Hypothalamus (tissue), 51 donors: ENCODE measurements at places on chromosomes 7 and 10.
A peak's percentile ranks its signal among the peaks of the same experiment; 100 is the strongest.

DNA sequence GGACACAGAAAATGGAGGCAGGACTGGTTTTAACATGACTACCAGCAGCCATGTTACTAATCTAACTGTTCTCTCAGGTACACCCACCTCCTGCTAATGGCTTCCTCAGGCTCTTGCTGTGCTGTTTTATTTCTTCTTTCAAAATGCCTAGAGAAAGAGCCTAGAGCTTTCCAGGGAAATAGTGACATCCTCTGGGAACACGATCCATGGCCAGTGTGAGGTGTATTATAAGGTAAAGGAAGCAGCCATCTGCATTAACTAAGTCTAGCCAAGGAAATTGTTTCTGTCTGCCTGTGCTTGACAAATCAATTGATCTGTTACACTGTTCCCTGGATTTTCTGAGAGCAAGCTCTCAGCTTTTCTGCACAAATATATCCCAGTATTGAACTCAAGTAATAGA is 42.2 kb upstream of the AOAH start:
- no peak for DNase-seq

GRCh38 chr10:52951824-52952223 is 179.2 kb upstream of the MBL2 start:
- no peak for DNase-seq

DNA sequence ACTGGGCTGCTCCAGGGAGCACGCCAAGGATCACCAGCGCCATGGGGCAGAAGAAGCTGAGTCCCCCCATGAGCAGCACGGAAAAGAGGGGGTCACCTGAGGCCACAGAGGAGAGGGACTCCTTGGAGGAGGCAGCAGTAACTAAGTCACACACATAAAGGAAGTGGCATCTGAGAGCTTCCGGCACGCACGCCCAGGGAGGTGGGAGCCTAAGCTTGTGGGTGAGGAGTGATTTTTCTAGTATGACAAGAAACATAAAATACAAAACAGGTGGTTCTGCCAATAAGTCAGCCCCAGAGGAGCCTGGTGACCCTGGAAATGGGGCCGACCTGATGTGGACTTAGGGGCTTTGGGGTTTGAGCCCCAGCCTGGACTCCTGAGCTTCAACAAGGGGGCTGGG is 60.8 kb downstream of the CARD11 start:
- no peak for DNase-seq

GRCh38 chr7:69764147-69764546 is 165.9 kb downstream of the AUTS2 start:
- no peak for DNase-seq

- no peak for DNase-seq
Measured at GRCh38 chr10:35907548-35907947, 265.5 kb upstream of the FZD8 start.

DNA sequence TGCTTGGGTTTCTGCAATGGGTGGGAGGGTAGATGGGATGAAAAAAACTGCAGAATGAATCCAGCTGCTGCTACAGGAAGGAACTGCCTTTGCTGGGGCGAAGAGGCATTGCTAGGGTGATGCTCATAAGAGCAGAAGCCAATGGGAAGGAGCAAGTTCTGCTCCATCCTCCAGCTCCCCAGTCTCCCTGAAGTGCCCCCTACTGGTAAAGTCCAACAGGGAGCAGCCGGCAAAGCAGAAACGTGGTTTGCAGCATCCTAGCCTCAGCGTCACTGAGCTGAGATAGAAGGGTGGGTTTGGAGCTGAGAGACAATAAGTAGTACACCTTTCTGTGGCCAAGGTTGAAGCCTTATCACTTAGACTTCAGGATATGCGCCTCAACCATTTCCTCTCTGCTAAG is 220.5 kb downstream of the CCSER2 start:
- no peak for DNase-seq

GRCh38 chr10:5774987-5775620 is 38.1 kb downstream of the GDI2 start:
- no peak for DNase-seq

GRCh38 chr10:79403441-79404230 is 41.8 kb downstream of the ZCCHC24 start:
- no peak for DNase-seq

DNA sequence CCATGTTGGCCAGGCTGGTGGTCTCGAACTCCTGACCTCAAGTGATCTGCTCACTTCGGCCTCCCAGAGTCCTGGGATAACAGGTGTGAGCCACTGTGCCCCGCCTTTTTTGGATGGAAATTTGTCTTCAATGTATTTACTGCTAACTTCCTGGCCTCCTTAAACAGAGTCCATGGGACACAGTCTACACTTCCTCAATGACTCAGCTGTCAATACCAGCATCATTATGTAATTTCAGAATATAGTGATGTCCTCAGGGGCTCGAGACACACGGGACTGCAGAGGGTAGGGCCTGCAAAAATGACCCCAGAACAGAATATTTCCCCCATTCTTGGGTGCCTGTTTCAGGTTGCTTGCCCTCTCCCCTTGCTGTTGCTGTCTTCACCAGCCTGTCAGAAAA is 31.1 kb downstream of the CAMK2G start:
- no peak for DNase-seq

DNA sequence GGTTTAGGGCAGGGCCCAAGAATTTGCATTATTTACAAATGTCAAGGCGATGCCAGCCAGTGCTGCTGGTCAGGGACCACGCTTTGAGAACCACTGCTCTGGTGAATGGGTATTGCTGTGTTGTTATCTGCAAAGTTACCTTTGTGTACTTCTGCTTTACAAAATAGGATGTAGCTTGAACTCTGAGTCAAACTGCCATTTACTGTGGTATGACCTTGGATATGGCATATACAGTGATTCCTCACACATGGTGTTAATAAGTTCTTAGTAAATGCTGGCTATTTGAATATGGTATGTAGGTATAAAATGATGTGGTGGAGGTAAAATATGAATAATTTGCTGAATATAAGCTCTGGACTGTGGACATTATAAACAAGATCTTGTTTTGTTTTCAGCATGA is 148.9 kb downstream of the AUTS2 start:
- no peak for DNase-seq

DNA sequence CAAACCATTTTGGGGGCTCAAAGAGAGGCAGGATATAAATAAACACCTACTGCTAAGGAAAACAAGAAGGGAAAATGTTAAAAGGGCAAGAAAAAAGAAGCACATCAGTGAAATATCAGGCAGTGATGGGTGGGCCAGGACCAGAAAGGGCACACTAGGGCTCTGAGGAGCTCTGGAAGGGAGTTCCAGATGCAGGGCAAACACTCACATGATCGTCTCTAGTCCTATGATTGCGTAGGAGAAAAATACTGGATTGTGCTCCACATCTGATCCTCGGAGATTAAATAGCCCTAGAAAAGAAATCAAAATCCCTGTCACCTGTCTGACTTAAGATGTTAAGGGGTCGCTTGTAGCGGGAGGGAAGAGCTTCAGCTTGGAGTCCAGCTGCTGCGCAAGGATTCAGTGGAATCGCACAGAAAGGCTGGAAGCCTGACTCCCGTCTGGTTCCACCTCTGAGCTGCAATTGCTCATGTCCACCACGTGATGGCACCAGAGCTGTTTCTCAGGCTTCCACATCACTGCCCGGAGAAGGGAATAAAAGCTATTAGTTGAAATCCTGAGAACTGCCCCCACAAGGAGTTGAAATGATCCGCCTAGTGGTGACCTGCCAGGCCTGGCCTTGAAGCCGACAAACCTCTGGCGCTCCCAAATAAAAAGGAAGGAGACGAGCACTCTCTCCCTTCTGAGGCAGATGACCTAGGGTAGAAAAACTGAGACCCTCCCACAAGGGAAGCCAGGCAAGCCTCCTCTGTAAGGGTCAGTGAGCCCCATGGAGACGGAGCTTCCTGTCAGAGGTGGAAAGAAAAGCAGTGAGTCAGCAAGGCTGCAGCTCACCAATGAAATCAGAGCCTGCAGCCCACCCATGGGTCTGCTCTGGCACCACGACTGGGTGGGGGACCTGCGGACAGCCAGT is 39.2 kb downstream of the XPNPEP1 start:
- DNase-seq, result peak; percentile 25

DNA sequence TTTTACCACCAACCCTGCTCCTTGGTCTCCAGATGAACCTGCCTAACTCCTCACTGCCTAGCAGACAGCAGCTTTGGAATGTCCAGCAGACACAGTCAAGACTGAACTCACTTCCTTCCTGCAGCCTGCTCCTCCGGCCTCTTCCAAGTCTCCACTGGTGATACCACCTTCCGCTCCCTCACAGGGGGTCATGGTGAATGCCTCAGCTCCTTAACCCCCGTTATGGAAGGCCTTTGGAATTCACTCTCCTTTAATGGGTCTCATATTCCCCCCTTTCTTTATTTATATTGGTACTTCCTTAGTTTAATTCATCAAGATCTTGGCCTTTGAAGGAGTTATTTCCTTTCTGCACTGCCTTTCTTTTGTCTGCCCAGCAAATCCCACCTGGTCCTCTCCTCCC is 44.9 kb upstream of the ZNF32 start:
- DNase-seq, result no peak

DNA sequence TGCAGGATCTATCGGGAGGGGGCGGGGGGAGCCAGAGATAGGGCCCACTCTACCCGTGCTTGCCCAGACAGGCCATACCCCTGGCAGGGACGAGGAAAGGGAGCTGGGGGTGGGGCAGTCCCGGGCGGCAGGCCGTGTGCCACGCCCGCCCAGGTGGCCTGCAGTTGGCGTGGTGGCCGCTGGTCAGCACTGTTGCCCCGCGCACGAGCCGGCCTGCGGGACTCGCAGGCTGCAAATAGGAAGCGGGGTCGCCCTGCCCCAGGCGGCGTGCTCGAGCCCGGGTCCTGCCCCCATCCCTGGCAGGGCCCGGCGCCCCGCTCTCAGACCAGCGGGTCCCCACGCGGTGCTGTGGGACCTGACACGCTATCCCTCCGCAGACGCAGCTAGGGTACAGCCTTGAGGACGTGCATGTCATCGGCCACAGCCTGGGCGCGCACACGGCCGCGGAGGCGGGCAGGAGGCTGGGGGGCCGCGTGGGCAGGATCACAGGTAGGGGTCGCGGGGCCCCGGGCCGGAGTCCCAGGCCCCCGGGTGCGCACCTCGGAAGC is 6.7 kb downstream of the PNLIPRP2 start:
- DNase-seq, result peak; percentile 6

DNA sequence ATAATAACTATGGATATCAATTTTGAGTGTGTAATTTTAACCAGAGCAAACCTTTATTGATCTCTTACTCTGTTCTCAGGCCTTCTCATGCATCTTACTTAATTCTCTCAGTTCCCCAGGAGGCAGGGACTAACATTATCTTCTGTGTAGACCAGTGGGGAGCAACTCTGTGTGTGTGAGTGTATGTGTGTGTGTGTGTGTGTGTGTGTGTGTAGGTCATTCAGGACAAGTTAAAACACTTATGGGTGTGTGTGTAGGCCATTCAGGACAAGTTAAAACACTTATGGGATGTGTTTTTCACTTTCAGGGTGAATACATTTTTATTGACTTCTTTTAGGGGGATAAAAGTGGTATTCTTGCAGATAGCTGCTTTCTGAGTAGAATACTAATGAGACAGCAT is 145.0 kb downstream of the ADAM12 start:
- DNase-seq, result no peak

- DNase-seq, result no peak
Measured at GRCh38 chr10:102832987-102833386, 4.2 kb downstream of the CYP17A1 start.

DNA sequence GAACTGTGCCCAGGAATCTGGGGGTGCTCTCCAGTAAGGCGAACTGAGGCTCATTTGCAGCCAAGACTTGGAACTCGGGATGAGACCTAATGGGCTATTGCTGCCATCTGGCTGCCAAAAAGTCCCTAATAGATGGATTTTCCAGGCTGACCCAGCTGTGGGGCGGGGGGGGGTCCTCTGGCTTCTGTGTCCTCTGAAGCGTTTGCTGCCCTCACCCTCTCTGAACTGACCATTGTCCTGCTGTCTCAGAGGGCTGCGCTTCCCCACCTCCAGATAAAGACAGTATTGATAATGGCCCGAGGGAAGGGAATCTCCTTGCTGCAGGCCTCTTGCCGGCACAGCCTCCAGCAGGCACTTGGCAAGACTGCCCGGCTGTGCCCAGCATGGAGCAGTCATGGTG is 46.6 kb downstream of the CLEC2L start:
- peak; percentile 61 for DNase-seq

DNA sequence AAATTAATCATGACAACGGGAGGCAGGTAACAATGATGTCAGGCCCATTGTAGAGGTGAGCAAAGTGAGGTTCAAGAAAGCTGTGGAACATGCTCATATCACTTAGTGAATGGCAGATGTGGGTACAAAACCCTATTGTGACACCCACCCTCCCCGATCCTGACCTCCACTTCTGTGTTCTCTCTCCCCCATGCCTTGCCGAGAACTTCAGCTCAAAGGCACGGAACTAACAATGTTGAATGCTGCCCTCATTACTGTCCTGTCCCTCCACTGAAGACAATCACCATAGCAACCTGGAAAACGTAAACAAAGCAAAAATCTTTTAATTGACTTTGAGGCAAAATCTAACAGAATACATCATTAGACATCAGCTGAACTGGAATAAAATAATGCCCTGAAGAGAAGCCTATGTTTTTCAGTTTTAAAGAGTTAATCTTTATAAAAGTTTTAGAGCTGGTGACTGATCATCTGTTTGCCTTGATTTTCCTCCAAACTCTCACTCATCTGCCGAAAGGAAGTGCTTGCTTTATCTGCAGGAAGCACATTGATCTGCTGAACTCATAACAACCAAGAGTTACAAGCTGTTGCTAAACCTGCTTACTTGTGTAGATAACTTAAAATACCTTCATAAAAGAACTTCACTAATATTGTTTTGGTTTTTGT is 133.6 kb downstream of the CUBN start:
- DNase-seq, result no peak

DNA sequence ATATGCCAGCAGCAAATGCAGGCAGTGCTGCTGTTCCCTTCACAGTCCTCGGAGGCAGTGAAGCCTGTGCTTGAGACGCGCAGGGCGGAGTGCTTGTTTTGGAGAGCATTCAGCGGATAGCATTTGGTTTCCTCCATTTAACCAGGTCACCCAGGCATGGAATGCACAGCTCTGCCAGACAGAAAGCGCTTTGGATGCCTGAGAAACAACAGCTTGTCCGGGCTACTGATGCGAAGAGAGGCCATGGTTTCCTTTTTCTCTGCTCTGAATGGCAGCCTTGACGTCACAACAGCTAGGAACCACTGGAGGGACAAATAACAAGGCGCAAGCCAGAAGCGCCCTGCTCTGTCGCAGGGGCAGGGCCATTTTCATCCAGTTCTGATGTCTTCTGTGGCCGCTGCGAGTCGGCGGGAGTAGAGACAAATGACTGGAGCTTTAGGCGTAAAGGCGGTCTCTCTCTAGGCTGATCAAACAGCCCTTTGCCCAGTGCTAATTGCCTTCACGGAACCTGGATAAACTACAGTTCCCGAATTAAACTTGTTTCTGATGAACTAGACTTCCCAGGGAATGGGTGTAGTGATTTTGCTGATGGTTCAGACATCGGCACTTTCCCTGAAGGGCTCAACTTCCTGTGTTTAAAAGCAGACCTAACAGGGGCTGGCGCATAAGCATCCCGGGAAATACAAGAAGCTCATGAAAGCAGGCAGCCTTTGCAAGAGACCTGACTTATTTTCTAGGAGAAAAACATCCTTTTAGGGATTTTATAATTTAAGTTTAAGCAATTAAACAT is 187.6 kb upstream of the KLF14 start:
- peak; percentile 74 for DNase-seq

- DNase-seq, result no peak
Measured at GRCh38 chr7:90825779-90826178, 229.7 kb downstream of the CDK14 start.
